Putamen (tissue), 1 donor: ENCODE measurements at places on chromosomes 5 and 9.

DNA sequence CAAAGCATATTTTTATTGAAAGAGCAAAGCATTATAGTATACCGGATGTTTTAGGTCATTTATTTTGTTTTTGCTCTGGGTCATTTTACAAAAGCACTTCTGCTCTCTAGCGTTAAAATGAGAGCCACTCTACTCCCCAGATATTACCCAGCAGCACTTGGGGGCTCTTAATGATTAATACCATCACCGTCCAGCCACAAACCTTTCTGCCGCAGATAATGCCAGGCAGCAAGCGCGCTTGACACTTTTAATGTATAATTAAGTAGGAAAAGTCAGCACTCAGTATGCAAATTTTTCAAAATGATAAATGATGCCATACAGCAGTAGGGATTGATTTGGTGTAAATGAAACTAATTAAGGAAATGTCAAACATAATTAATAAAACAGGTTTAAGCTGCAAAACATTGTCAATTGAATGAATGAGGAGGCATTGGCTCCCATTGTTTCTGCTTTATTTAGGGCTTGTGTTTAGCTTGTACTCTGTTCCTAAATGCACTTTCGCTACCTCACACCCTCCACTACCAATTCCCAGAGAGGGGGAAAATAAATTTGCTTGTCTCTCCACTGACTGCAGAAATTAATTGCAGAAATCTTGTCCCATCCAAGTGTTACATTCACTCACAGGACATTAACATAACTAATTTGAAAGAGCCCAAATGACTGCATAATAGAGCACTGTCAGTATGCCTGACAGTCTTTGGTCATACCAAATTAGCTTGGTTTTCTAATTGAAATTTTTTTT is 358.8 kb upstream of the ARRDC3 start:
- no peak for DNase-seq

GRCh38 chr9:88425538-88425950 is 37.3 kb downstream of the SPIN1 start:
- no peak for DNase-seq

GRCh38 chr5:110414360-110414759 is 312.1 kb downstream of the TMEM232 start:
- no peak for DNase-seq

DNA sequence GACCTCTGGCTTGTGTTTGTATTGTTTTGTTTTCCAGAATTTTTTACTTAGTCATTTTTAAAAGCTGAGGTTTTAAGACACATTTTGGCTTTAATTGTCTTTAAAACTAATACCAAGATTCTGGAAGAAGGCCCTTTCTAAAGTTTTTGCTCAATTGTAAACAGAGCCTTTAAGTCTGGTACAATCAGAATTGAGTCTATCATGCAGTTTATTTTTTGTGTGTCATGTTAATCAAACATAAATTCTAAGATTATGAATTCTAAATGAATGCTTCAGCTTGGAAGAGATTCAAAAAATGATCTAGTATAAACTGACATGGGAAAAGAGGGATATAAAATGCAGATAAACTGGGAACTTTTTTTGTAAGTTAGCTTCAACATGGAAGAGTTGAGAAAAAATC is 882.7 kb downstream of the TLE1 start:
- DNase-seq: no peak

DNA sequence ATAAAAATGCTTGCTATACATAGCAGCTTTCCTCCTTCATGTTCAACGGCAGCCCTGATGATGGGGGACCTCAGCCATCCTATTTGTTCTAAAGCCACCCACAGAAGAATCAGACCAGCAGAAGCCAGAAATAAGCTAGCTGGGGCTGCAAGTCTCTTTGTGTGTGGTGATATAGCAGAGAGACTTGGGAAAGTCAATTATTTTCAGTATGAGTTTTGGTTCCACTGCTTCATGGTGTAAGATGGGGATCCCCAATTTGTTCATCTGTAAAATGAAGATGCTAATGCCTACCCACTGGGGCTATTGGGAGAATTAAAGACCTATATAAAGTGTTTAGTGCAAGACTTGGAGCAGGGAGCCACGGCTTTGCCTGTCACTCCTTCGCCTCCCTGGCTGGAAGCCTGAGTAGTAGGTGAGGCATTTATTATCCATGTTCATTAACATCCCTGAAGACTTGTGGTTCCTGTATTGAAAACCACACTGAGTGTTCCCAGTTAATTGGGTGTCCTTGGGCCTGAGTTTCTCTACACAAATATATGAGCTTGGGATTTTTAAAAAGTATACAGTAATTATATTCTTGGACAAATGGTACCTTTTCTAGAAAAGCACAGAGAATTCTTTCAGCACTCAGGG is 210.1 kb upstream of the SLC24A2 start:
- DNase-seq: no peak

DNA sequence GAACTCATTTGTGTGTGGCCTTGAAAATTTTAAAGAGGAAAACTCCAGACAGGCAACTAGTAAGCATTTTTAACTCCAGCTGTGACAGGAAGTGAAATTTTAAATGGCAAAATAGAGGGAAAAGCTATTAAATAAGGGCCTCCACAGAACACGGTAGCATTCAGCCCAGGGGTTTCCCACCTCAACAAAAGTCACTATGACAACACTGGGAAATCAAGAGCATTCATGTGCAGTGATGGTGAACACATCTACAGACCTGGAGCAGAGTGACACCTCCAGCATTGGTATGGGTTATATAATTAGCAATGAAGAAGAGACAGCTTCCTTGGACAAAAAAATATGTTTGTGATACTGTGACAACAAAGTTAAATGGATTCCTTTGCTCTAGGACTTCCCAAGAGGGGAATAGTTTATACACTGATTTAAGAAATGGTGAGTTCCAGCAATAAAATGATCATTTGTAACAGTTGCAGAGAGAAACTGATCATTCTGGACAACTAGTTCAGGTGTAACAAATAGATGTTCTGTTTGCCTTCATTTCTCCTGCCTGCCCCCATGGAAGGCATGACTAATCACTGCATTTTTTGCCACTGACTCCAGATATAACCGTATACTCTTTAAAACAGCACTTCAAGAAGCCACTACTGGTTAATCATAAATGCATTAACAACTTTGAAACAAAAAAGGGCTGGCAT is 93.3 kb upstream of the SLC44A1 start:
- no peak for DNase-seq

DNA sequence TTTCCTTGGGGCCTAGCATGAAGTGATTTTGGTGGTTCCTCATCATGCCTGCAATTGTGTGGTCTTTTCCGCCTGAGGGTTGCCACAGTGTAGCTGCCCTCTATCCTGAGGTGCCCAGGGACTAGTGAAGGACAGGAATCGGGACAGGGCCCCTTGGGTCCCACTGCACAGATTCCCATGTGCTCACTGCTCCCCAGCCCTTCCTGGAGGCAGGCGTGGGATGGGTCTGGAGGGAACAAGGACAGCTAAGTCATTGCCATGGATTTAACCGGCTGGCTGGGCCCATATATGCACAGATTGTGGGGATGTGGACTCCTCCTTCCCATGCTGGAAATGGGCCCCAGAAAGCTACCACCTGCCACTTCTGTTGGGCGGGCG is 122.3 kb upstream of the PITX1 start:
- DNase-seq: no peak

DNA sequence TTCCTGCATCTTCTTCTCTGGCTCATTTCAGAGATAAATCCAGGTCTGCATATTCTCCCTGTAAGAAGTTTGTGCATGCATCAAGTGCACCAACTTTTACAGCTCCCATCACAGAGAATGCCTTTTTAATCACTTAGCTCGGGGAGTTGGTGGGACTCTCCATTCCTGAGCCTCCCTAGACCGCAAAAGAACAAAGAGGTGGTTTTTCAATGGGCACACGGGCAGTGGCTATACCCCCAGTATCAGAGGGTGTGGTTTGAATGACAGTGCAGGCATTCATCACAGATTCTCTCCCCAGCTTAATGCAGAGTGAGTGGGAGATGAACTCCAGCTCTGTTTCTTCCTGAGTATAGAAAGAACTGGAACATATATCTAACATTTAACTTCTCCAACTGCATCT is 264.7 kb upstream of the NR4A3 start:
- no peak for DNase-seq

- no peak for DNase-seq
Measured at GRCh38 chr9:18056993-18057369, 417.0 kb upstream of the ADAMTSL1 start.

DNA sequence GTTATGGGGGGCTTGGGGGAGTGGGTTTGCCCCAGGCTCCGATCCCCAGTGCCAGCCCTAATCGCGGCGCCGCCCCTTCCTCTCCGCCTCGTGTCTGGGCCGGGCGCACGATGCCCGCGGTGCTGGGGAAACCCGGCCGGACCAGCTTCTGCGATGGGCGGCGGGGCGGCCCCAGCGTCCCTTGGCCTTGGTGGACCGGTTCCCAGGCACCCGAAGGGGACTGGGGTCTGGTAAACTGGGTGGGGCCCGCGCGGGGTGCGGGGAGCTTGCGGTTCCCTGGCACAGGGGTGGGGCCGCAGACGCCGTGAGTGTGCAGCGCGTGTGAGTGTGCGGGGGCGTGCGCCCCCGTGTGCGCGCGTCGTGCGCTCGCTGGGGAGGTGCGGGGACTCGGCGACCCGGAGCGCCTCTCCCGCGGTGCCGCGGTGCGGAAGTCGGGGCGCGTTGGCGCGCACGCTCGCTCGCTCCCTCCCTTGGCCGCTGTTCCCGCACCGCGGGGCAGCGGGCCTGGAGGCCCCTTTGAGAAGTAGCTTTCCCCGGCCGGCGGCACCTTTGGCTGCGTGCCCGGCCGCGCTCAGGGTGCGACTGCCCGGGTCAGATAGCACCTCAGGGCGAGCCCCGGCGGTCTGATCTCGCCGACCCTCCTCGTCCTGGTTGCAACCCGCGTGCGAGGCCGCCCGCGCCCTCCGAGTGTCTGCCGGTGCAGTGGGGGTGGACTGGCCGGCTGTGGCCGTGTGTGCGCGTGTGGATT is 568 bp downstream of the MACIR start:
- peak; percentile 75 for DNase-seq

DNA sequence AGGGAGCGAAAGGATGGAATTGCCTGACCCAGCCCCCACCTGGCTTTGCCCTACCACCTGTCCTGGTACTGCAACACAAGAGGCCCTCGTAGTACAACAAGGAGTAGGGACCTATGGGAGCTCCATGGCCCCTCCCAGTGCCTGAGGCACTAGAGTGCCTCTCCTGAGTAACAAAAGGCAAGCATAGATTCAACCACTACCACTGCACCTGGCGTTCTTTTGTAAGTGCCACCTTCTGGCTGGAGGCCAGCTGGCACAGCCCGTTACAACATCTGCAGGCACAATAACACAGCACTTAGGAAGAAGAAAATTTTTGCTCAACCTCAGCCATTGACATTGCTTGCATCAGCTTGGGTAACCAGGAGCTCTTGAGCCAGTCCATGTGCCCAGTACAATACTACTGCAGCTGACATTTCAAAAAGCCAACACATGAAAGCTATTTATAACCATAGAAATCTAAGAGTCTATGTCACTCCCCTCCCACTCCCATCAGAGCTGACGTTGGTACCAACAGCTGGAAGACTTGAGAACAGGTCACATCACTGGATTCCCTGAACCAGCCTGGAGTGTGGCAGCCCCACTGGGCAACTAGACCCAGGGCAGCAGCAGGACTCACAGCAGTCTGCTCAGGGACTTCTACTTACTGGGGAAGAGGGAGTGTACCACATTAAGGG is 17.7 kb upstream of the FAM174A start:
- no peak for DNase-seq

DNA sequence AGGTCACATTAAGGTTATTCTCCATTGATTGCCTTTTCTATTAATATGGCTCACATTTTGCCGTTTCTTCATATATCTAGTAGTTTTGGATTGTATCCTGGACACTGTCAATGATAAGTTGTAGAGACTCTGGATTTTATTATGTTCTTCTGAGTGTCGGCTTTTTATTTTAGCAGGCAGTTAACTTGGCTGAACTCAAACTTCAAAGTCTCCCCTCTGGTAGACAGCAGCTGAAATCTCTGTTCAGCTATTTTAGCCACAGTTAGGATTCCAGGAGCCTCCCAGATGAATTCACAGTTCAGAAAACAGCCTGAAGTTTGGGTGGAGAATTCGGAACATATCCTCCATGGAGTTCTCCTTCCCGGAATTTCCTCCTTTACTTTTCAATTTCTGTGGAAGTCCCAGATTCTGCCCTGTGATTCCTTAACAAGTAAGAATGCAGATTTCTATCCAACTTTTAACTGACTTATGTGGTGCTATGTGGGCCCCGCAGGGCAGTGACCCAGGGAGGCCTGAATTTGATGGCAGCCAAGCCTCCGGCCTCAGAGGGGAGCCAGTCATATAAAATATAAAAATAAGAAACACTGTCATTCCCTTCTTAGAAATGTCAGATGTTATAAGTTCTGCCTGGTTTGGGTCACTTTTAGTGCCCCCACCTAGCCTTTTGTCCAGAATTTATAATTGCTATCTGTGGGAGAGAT is 39.3 kb upstream of the MVB12B start:
- no peak for DNase-seq

- DNase-seq: no peak
Measured at GRCh38 chr5:18546591-18546990, 912.3 kb downstream of the TAF11L14 start.

DNA sequence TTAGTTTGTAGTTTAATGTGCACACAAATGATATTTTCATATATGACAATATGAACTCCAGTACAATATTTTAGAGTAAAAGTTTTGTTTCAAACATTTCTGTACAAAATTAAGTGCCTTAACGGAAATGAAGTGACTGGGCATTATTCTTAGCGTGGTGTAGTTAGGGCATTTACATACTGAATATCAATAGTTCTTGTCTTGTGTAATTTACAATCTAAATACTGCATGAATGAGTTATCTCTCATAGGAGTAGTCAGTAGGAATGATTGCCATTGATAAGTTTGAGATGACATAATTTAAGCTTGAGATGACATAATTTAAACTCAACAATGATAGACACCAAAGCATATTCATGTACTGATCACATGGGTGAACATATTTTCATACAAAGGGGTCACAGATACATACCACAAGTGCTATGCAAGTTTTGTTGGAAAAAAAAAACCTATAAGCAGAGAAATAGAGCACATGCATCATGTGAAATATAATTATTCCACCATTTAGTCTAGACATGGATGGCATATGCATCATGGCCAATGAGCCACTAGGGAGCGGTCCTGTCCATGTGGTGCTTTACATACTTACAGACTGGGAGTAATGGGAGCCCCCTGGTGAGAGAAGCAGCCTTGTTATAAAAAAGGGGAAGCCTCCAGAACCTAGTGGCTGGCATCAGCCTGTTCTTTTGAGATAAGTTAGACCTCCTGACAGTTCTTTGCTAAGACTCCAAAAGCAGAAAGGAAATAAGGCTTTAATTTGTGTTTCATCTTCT is 1523.9 kb downstream of the MAT2B start:
- DNase-seq: no peak

DNA sequence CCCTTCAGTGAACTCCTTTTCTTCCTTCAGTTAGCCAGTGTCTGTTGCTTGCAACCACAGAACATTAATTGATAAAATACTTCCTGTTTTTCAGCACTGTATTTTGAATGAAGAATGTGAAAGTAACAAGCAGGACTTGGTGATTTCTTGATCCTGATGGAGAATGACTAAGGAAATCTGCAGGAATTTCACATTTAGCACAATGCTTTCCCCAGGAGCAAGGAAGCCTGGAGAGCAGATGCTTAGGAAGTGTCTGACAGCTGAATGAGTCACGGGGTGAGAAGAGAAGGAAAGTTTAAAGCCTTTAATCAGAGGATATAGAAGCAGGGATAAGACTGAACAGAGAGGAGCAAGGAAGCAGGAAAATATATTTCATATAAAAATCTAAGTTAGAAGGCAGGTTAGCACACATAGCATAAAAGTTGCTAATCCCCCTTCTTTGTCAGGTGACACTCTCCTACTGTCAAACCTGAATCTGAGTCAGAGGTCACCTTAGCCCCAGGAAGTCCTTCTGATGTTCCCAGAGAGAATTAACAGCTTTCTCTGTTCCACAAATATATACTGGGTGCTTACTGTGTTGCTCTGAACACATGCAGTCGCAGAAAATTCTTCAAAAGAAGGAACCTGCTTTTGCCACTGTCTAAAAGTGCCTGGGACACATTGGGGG is 59.7 kb downstream of the GNA14 start:
- peak; percentile 13 for DNase-seq
